Upper lobe of left lung (tissue), 6 donors: ENCODE measurements at places on chromosomes 13 and 19. TPM values are rescaled to one million over a fixed set of nuclear protein-coding genes. Genes with fewer than 3 reads are reported as not detected.

HIPK4 gene
- total RNA-seq, result 0.69 TPM

RFXAP gene
- total RNA-seq, result 12.0 TPM

HSPB6 gene
- 11.5 TPM for total RNA-seq

TUBB4A gene
- total RNA-seq, result 0.76 TPM

OLFM2 gene
- 11.3 TPM for total RNA-seq

ZNF358 gene
- 77.5 TPM for total RNA-seq

LCP1 gene
- total RNA-seq, result 133 TPM

ZNF865 gene
- total RNA-seq, result 39.8 TPM

DACT3 gene
- 4.2 TPM for total RNA-seq

CPB2 gene
- 2.1 TPM for total RNA-seq

THSD8 gene
- total RNA-seq, result not detected

GGN gene
- total RNA-seq, result 1.2 TPM

SLC15A1 gene
- total RNA-seq, result not detected

PLIN4 gene
- total RNA-seq, result 4.3 TPM

SLC25A41 gene
- not detected for total RNA-seq

MTUS2 gene
- 1.6 TPM for total RNA-seq

- peak; percentile 33 for DNase-seq
These were observed 46.2 kb downstream of the DCT start for GRCh38 chr13:94433055-94433961.

DNA sequence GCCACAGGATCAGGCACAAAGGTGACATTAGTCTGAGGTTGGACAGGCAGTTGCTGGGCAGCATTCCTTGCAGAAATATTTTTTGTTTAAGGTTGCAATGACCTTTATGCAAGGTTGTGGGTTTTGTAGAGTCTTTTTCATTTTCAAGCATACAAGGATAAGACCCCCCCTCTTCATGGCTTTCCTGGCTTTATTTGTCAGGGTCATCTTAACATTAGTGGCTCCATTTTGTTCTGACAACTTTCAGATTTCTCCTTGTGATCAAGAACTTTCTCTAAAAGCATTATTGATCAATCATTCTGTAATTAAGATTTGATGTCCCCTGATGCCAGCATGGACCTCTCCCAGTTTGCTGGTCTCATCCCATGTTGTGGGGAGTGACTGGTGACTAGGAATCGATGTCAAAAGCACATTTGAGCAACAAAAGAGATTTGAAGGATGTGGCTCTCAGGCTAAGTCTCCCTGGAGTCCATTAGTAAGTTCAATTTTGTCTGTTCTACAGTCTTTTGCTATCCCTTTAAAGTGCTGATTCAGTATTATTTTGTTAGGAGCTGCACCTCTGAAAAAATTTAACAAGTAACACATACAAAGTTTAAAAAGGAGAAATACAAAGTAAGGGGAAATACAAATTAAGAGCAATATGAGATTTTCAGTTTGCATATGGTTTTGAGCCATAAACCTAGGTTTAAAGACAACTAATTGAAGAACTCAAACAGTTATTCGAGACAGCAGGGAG lies 5.3 kb downstream of the CARD8 start:
- no peak for DNase-seq

- no peak for DNase-seq
These were observed 26.5 kb upstream of the HOMER3 start for GRCh38 chr19:18967358-18968146.

- peak; percentile 67 for DNase-seq
These were observed 15.5 kb downstream of the MKNK2 start for GRCh38 chr19:2035590-2035991.

DNA sequence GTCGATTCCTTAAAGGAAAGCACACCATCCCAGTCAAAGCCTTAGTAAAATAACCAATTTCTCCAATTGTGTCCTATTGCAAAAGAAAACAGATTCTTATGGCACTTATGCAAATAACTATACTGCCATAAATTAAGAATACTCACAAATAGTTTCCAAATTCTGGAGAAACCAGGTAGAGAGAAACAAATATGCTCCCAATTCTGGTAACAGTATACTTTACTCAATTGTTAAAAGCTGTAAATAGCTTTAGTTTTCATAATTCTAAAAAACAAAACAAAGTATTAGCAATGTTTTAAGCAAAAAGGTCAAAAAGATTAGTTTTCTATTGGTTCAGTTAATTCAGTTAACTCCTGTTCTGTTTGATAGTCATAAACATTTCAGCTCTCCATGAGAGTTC lies 18.2 kb upstream of the UBAC2 start:
- DNase-seq, result no peak

DNA sequence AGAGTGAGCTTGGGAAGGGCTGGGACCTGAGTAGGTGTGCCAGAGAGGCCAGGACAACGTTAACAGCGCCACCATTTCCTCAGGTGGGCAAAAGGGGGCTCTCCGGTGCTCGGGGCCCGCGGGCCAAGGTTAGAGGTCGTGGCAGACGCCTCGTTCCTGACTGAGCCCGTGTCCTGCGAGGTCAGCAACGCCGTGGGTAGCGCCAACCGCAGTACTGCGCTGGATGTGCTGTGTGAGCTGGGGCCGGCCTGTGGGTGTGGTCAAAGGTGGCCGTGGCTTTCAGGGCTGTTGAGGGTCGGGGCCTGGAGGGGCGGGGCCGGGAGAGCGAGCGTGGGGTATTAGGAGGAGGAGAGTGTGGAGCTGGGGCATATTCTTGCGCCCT lies 3.7 kb downstream of the KIRREL2 start:
- DNase-seq, result peak; percentile 79

DNA sequence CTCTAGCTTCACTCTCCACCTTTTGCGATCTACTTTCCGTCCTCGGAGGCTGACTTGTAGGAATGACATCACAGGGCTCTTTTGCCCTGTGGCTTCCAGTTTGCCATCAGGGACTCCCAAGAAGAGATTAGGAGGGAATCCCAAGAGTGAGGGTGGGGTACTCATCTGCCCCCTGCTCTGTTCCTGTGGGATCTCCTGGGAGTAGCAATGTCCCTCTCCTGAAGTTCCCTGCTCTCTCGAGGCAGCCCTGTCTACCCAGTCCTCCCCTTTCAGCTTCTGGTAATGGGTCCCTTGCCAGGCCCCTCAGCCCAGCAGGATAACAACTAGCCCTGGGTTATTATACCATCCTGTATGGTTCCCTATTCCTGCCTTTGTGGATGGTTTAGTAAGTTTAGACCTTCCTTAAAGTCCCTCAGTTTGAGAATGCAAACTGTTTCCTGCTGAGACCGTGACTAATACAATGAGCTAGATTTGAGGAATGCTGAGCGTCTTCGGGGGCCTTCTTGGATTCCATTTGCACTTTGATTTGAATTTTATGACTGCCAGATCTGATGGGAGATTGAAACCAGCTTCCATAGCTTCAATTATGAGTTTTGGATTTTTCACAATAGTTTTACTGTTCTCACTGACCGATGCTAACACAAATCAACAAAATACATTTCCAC lies 73.7 kb upstream of the IPO5 start:
- no peak for DNase-seq

- DNase-seq, result no peak
These were observed 6.6 kb upstream of the TCF3 start for GRCh38 chr19:1659084-1659427.

DNA sequence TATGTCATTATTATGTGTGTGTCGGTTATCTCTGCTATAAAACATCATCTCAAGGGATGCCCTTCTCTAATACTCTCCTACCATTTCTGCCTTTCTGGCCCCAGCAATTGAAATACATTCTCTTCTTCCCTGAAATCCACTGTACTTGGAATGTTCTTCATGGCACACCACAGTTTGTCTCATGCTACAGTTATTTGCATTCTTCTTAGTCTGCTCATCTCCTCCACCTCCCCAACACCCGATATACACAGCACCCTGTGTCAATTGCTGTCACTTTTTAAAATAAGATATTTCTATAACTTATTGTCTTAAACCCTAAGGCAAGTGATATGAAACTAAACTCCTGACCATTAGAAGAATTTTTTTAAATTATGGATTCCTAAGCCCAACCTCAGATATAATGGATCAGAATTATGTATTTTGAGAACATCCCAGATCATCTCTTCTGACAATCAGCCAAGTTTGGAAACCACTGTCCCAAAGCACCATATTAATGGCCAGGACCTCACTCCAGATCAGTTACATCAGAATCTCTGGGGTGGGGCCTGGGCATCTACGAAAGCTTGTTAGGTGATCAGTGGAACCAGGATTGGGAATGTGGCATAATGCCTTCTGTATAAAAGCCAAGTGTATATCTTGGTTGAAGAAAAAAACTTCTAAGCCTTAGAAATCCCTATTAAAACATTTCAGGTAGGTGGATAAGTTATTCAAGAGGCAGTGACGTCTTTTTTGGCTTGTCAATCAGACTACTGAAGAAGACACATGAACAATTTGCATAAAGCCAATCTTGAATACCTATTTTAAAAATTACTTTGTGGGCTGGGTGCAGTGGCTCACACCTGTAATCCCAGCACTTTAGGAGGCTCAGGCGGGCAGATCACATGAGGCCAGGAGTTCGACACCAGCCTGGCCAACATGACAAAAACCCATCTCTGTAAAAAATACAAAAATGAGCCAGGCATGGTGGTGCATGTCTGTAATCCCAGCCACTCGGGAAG lies 30.0 kb upstream of the KBTBD7 start:
- no peak for DNase-seq

DNA sequence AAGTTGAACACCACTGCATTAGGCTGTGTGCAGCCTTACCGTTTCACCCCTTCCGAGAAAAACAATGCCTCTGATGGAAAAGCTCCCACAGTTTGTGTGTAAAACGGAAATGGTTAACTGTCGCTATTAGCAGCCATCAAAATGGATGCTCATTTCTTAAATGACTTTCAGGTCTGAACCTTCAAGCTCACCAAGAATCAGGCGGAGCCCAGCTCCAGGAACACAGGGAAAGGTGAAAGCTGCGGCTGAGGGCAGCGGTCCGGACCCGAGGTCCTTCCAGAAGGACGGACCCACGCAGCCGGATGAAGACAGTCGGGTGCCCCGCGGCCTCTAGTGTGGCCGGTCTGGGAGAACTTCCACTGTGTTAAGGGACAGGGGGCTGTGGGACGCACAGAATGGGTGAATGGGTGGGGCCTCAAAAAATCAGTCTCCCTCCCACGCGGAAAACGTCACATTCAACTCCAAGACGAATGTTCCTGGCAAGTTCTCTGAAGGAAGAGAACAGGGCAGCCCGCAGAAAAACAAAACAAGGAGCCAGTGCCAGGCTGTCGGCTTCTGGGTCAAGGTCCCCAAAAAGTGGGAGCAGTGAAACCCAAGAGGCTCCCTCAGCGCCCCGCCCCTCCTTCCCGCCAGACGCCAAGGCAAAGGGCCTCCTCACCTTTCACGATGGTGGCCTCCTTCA lies 4.9 kb downstream of the IRS2 start:
- peak; percentile 63 for DNase-seq

- no peak for DNase-seq
These were observed 197.4 kb upstream of the ZNF536 start for GRCh38 chr19:30174791-30175190.

DNA sequence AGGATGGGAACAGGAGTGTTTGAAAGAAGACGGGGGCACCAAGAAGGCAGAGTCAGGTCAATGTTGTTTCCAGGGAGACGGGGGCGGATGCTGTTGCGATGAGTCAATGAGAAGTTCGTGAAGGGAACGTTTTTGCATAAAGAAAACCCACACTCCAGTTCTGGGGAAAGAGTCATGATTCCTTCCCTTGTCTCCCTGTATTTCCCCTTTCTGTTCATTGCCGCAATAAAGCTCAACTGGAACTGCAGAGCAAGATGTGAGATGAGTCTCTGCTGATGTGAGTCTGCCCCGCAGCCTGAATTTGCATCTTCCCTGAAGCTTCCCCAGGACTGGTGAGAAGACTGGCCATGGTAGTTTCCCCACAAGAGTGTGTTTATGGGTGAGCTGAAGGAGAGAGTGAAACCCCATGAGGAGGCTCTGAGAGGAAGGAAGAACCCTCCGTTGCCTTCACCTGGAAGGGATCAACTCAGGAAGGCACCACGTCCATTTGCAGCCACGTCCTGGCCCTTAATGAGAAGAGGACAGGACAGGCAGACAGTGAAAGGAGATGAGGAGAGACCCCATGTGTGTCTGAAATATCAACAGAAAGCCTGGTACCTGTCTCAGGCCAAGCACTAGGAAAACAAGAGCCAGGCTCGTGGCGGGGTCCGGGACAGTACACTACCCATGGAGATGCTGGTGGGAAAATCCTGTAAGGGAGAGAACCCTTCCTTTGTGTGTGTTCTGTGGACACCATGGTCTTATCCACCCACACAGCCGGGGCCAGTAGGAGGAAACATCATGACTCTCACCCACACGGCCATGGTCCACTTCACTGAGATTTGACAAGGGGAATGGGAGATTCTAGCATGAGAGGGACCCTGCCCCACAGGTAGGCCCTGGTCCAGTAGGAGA lies 13.7 kb downstream of the LILRA1 start:
- DNase-seq, result no peak

DNA sequence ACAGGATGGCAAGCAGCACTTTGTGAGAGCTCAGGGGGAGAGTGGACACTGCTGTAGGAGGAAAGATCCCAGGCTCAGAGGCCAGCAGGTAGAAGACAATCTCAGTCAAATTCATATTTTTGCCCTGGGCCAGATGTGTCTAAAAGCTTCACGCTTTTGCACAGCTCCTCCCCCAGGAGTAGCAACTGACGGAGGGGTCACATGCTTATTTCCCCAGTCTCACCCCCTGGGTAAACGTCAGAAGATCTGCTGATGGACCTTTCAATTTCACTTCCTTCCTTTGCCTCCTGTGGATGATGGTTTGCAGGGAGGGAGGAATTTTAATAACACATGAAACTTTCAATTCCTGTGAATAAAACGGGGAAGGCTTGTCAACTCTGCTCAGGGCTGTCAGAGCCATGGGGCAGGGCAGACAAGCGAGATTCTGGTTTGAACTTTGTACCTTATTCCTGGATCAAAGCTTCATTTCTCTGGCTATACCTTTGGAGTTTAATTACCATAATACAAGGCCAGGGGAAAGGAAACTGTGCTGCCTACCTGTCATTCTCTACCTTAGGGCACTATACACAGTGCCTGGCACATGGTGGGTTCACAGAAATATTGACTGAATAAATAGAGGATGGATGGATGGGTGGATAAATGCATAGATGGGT lies 41.0 kb downstream of the POU4F1 start:
- no peak for DNase-seq

- no peak for DNase-seq
These were observed 839 bp upstream of the CKAP2 start for GRCh38 chr13:52454459-52454819.

DNA sequence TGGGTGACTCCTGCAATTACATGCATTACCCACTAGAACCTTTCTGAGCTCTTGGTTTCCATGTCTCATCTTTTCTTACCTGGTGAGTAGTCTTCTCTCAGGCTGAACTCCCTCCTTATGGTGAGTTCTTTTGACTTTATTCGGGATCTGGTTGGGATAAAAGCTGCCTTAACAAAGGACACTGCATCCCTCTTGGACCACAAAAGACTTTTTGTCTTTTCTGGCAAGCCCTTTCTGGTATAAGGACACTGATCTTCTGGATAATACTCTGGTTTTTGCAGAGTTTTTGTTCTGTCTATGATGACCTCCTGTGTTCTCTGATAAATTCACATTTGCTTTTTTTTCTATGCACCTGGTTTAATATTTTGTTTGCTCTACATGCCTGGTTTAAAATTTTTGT lies 66.7 kb downstream of the SLITRK1 start:
- DNase-seq, result no peak

GRCh38 chr13:33087091-33087490 lies 70.9 kb downstream of the KL start:
- DNase-seq, result no peak

- no peak for DNase-seq
These were observed 244.5 kb upstream of the CSNK1A1L start for GRCh38 chr13:37349916-37350315.

GRCh38 chr13:80873589-80873988 lies 532.7 kb upstream of the SPRY2 start:
- peak; percentile 21 for DNase-seq
